ENCODE measurements at places on chromosomes 5 and 9. TPM values are rescaled to one million over a fixed set of nuclear protein-coding genes. Genes with fewer than 3 reads are reported as not detected.

GRCh38 chr5:154134499-154134898 is 56.0 kb upstream of the GALNT10 start:
- no peak for DNase-seq

DNA sequence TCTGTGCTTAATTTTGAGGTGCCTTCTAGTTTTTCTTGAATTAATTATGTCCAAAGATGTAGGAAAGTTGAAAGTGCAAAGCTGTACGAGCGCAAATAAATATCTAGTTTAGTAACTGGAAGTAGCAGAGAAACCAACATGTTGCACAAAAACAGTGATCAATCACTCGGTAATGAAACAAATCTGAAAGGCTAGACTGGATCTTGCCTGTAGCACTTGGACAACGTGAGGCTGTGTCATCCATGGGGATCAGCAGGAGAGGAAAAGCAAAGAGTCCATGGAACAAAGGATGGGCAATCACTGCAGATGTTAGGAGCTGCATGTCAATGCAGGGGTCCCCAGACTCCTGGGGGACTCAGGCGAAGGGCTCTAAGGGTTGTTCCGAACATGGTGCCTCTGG is 424.2 kb downstream of the IRX1 start:
- DNase-seq = no peak

DNA sequence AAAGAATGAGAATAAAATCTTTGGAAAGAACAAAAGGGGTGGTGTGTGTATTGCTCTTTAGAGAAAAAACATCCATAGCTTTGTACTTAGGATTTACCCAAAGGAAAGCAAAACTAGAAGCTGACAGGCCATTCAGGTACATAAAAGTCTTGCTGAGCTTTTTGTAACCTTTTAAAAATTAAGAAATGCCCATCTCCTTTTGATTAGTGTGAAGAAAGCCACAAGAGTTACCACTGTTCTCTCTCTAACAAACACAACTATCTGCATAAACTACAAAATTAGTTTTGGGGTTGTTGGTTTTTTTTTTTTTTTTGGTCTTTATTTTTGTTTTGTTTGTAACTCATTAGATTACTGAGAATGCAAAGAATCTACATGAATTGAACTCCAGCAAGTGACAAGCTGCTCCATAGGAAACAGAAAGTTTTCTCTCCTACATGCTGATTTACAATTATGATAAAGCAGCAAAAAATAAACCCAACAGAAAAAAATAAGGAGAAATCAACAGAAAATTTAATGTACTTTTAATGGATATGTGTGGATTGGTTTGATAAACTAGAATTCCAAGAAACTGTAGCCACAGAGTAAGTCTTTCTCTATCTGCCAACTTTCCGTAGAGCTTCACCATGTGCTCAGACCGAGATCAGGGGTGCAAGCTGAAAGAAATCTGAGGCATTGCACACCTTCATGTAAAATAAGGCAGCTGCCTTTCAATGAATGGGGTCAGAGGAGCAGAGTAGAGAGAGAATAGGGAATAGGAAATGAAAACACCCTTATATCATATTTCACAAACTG is 12.3 kb downstream of the BAAT start:
- no peak for DNase-seq

GRCh38 chr9:111064160-111064837 is 26.0 kb upstream of the LPAR1 start:
- no peak for DNase-seq

DNA sequence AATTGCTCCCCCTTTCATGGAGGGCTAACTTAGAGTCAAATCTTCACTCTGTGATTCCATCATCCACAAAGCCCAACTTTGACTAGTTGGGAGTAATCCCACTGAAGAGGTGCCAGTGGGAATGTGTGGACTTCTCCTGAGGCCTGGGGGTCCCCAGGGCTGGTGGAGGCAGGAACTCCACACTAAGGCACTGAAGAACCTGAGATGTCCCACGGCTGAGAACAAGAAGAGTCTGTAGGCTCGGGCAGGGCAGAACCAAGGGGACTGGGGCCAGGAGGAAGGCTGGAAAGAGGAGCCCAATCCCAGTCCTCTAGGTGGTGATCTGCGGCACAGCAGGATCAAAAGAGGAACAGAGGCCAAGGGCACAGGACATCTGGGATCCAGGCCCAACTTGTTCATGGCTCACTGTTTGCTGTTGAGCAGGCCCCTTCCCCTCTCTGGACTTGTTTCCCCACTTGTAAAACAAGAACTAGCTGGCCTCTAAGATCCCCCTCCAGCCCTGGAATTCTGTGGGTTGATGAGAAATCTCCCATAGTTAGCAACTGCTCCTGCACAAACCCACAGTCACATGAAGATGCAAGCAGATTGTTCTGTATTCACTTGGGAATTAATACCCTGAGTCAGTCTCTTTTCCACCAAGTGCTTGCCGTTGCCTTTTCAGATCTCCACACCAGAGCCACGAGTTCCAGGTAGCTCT is 32.7 kb upstream of the ALDH1B1 start:
- no peak for DNase-seq

DNA sequence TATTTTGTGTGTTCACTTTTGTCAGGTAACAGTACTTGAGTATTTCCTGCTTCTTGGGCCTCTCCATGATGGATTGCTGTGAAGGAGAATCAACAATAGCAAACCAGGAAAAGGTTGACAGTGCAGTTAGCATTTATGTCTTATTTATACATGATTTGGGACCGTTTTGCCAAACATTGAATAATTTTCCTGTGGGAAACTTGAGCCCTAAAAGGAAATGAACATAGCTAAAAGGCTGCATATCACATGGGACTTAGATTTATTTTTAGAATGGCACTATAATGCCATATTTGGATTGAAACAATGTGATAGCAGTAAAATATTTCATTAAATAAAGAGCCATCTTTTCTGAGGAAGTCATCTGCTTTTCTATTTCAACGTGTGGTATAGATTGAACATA is 15.3 kb downstream of the GPR21 start:
- DNase-seq = no peak

GRCh38 chr9:106869458-106869857 is 6.5 kb downstream of the ZNF462 start:
- DNase-seq = no peak

DNA sequence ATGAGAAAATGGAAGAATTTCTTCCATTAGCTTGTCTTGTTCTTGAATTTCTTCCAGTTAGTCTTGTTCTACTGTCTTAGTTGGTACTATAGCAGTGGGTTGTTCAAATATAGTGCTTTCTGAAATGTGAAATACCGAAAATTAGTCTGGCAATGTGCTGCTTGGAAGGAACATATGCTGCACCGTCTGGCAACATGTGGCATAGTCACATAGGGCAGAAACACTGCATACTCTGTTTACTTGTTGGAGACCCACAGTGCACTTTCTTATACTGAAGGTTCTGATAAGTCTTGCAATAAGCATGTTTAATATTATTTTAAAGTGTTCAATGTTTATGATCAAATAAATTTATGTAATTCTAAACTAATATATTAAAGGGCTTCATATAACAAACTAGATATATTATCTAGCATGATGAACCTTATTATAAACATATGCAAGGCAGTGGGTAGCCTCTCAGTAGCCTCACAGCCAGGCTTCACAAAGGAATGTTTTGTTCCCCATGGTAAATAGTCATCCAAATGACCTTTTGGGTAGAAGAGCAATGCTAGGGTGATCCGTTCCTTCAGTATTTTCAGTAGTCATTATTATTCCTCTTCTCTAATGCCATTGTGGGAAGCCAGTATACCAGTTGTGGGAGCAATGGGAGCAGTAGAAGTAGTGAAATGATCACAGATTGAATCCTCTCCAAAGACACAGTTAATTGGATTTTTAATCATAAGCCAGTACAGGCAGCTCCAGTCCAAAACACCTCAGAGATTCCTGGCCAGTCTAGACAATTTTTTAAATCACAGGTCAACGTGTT is 1106.7 kb downstream of the DTWD2 start:
- DNase-seq = no peak

DNA sequence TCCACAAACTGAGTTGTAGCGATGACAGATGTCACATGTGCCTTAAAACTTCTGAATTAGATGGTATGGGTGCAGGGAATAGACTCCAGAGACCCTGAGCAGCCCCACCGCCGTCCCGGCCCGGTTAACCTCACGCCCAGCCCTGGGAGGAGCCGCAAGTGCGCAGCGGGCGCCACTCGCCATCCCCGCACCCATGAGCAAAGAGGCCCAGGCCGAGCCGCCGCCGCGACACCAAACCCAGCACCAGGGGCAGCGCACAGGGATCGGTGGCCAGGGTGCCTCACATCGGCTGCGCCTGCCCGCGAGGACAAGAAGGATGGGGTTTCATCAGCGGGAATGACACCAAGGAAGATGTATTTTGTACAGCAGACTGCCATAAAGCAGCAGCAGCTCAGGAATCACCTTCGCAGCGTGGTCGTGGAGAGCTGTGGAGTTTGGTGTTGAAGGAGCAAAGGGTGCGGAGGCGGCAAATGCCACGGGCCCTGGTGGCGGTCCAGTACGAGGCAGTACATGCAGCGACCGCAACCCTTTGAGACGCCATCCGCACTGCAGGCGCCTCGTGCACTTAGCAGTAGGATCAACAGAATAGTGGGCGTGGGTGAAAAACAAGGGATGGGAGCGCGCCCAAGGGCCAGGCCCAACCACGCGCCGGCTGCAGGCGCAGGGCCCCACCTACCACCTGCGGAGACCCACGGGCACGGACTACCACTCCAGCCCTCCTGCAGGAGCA is 89.7 kb downstream of the ZNF366 start:
- DNase-seq = no peak

The SLIT3 gene
- total RNA-seq = not detected

The GABRA1 gene
- total RNA-seq = not detected

The RHOBTB3 gene
- total RNA-seq = 0.61 TPM
